ENCODE measurements at places on chromosomes 3 and 15.
A peak's percentile ranks its signal among the peaks of the same experiment; 100 is the strongest.

GRCh38 chr3:177263615-177264368 lies 66.5 kb upstream of the TBL1XR1 start:
- DNase-seq = no peak

DNA sequence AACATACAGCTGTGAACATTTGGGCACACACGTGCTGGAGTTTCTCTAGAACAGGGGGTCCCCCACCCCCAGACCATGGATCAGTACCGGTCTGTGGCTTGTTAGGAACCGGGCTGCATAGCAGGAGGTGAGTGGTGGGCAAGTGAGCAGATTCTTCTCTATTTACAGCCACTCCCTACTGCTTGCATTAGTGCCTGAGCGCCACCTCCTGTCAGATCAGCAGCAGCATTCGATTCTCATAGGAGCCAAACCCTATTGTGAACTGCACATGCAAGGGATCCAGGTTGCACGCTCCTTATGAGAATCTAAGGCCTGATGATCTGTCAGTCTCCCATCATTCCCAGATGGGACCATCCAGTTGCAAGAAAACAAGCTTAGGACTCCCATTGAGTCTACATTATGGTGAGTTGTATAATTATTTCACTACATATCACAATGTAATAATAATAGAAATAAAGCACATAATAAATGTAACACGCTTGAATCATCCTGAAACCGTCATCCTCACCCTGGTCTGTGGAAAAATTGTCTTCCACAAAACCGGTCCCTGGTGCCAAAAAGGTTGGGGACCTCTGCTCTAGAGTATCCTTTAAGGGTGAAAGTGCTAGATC lies 25.8 kb downstream of the CHRM5 start:
- DNase-seq = no peak

- no peak for DNase-seq
Measured at GRCh38 chr3:55697177-55697865, 210.2 kb upstream of the WNT5A start.

- DNase-seq = no peak
Measured at GRCh38 chr3:32886911-32887310, 64.5 kb upstream of the CCR4 start.

- peak; percentile 51 for DNase-seq
Measured at GRCh38 chr3:108406661-108407206, 103.7 kb downstream of the MYH15 start.

GRCh38 chr3:197229836-197230235 lies 68.6 kb downstream of the DLG1 start:
- DNase-seq = no peak

GRCh38 chr3:195699860-195700259 lies 20.9 kb upstream of the MUC20 start:
- DNase-seq = no peak

GRCh38 chr15:71732636-71733035 lies 77.7 kb upstream of the NR2E3 start:
- no peak for DNase-seq

DNA sequence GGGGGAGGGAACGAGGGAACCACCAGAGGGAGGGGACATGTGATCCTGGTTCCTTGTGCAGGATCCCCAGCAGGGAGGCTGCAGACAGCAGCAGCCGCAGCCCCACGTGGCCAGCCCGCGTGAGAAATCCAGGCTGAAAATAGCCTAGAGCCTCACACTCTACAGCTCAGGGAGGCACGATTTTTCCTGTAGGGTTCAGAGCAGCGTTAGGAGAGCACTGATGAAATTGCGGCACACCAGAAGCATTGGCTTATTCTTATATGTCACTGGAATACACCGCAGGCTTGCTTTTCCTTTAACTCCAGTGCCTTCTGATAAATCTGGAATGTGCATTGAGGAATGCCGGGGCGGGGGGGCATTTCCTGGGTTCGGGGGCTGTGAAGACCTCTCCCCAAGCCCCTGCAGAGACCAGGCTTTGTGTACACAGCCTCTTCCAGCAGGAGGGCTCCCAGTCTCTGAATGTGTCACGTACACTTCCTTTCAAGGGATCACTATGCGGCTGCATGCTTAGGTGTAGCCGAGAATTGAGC lies 193.0 kb downstream of the ATP10A start:
- DNase-seq = no peak

GRCh38 chr3:53820084-53820483 lies 26.1 kb downstream of the CHDH start:
- no peak for DNase-seq

DNA sequence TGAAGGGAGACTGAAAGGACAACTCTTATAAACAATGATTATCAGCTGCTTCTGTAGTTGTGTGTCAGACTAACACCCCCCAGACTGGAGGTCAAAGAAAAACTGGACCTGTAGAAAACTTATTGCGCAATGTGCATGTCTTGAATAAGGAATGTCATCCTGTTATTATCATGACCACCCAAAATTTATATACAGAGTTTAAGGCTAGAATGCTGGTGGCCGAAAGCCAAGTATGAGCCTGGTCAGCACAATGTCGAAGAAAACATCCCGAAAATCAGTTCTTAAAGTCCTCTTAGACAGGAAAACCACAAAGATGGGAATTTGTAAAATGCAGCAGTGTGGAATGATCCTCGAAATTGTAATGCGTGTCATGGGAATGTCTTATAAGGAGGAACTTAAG lies 29.3 kb downstream of the RFTN1 start:
- DNase-seq = no peak

- DNase-seq = no peak
Measured at GRCh38 chr15:28005004-28005527, 94.0 kb downstream of the OCA2 start.

- no peak for DNase-seq
Measured at GRCh38 chr15:71575474-71576045, 234.8 kb upstream of the NR2E3 start.

DNA sequence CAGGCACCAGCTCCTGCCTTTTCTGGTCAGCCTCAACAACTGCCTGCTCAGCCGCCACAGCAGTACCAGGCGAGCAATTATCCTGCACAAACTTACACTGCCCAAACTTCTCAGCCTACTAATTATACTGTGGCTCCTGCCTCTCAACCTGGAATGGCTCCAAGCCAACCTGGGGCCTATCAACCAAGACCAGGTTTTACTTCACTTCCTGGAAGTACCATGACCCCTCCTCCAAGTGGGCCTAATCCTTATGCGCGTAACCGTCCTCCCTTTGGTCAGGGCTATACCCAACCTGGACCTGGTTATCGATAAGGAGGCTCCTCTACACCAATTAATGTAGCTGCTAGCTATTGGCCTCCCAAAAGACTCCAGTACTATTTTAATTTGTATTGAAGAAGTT lies 38.9 kb downstream of the TFG start:
- no peak for DNase-seq

- DNase-seq = no peak
Measured at GRCh38 chr3:43872301-43872700, 181.6 kb downstream of the ABHD5 start.

- DNase-seq = no peak
Measured at GRCh38 chr15:90933301-90933700, 952 bp upstream of the HDDC3 start.

- no peak for DNase-seq
Measured at GRCh38 chr3:142604940-142605339, 8.7 kb downstream of the PLS1 start.

DNA sequence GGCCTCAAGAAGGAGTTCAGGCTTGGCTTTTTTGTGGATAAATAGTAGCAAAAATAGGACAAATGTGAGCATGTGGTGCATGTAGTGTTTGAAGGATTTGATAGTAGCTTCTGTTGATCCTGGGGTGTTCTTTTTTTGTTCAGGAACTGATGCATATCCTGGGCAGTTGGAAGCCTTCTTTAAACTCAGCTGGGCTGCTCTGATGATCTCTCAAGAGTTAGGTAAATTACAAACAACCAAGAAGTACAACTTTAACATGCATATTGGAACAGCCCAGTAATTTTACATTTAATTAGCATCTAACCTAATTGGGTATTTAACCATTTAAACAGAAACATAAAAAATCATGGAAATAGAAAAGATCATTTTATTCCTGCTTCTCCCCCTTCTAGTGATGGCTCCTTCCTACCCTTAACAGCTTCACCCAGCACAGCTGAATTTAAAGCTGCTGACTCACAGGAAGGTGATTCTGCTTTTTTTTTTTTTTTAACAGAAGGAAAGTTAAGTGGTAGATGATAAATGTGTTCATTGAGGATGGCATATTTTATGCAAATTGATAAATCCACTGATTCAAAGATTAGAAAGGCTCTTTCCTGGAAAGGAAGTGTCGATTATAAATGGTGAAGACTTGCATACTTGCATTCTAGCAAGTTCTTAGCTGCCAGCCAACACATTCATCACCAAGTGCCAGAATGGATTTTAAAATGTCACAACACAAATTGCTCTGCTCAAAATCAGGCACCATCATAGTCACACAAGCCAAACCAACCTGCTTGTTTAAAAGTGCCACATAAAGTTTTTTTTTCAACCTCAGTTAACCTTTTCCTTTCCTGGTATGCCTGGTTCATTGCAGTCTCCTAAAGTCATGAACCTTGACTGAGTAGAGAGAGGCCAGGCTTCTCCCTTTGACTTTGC lies 20.0 kb downstream of the SLC35G2 start:
- DNase-seq = no peak

GRCh38 chr3:113953677-113954076 lies 5.9 kb downstream of the ZDHHC23 start:
- no peak for DNase-seq

GRCh38 chr3:146067048-146067447 lies 93.9 kb downstream of the PLOD2 start:
- no peak for DNase-seq

DNA sequence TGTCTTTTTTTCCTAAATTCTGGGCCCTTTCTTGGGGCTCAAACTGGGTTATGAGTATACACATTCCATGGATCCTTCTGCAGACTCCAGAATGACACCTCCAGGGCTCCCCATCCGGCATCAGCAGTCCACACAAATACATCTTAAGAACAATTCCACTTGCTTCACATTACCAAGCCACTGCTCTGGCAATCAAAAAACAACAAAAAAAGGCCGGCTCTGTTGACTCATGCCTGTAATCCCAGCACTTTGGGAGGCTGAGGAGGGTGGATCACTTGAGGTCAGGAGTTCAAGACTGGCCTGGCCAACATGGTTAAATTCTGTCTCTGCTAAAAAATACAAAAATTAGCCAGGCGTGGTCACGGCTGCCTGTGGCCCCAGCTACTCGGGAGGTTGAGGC lies 49.9 kb upstream of the LPP start:
- no peak for DNase-seq

DNA sequence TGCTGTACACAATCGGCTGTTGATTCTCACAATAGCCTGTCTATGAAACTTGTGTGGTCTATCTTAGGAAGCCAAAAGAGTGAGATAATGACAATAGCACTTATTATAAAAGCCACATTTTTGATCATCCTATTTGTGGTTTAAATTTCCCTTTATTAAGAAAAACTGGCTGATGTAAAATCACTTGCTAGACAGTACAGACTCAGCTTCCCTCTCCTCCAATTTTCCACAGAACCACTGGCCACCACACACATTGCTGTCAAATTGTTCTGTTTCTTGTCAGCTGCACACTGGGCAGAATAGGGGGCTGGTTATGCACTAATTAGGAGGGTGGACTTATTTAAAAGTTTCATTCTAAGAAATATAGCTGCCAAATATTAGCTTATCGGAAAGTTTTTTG lies 425.9 kb downstream of the EPHA3 start:
- DNase-seq = no peak

DNA sequence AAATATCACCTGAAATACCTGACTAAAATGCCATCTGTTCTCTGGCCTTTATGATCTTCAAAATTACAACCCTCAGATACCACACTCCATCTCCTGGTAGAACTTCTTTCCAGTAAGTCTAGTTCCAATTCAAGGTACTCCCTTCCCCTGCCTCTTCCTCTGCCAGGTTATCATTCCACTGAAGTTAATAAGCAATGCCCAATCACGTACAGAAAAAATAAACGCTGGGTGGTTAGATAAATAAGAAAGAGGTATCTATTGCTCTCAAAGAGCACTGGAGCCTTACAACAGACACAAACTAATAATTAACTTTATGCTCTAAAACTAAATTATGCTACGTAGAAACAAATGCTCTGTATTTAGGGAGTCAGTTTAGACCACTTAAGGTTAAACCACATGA lies 112.5 kb downstream of the MYO9A start:
- no peak for DNase-seq

DNA sequence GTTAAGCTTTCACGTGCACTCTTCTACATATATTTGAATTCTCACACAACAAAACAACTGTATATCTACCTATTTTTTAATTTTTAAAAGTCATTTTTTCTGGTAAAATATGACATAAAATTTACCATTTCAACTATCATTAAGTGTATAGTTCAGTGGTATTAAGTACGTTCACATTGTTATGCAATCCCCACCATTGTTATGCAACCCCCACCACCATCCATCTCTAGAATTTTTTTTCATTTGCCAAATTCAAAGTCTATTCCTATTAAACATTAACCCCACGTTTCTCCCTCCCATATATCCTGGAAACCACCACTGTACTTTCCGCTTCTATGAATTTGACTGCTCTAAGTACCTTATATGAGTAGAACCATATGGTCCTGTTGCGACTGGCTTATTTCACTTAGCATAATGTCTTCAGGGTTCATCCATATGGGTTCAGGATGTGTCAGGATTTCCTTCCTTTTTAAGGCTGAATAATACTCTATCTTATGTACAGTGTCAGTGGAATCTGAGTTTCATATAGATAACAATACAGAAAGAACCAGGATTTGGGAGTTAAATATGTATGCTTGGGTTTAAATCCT lies 279.2 kb downstream of the DOCK3 start:
- DNase-seq = no peak

Data from NCI-H2081 treated with DMSO at 0.1 percent for 48 hours (cell line).